Right renal cortex interstitium (tissue), 3 donors: ENCODE measurements at places on chromosomes 11 and 22. TPM values are rescaled to one million over a fixed set of nuclear protein-coding genes. Genes with fewer than 3 reads are reported as not detected.

The SMIM38 gene
- polyA plus RNA-seq: 0.43 TPM

The ZBTB16 gene
- polyA plus RNA-seq: 1.4 TPM

The INSC gene
- polyA plus RNA-seq: 0.86 TPM

The HEPHL1 gene
- 0.14 TPM for polyA plus RNA-seq

The CCDC87 gene
- 0.36 TPM for polyA plus RNA-seq

The YPEL1 gene
- 14.5 TPM for polyA plus RNA-seq

The CHADL gene
- 2.9 TPM for polyA plus RNA-seq

The SLC5A12 gene
- 52.2 TPM for polyA plus RNA-seq

The IGLL1 gene
- 0.98 TPM for polyA plus RNA-seq

The FJX1 gene
- 16.7 TPM for polyA plus RNA-seq

The YWHAH gene
- 143 TPM for polyA plus RNA-seq

The TCN2 gene
- 52.7 TPM for polyA plus RNA-seq

- DNase-seq: no peak
These were observed 38.0 kb downstream of the MRGPRD start for GRCh38 chr11:68942751-68943271.

- peak; percentile 7 for DNase-seq
These were observed 483 bp upstream of the HYLS1 start for GRCh38 chr11:125886997-125887372.

DNA sequence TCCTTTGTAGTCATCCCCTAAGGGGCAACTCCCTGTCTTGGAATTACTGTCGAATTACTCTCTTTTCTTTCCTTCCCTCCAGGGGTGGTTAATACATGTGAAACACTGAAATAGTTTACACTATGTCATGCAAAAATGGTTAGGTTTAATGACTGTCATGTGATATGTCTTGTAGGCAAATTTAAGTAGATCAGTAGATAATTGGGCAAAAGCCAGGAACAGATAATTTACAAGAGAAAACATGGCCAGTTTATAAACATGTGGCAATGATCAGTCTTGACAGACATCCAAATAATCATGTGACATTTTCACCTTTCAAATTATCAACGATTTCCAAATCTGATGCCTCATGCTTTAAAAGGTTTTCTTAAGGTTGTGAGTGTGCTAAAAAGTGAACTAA lies 3.9 kb downstream of the VWA5A start:
- DNase-seq: no peak

DNA sequence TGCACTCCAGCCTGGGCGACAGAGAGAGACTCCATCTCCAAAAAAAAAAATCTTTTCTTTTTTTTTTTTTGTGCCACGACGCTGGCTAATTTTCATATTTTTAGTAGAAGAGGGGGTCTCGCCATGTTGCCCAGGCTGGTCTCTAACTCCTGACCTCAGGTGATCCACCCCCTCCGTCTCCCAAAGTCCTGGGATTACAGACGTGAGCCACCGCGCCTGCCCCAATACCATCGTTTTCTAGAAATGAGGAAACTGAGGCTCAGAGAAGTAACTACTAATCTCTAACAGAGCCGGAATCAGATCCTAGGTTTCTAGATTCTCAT lies 13.5 kb downstream of the SSH3 start:
- no peak for DNase-seq

DNA sequence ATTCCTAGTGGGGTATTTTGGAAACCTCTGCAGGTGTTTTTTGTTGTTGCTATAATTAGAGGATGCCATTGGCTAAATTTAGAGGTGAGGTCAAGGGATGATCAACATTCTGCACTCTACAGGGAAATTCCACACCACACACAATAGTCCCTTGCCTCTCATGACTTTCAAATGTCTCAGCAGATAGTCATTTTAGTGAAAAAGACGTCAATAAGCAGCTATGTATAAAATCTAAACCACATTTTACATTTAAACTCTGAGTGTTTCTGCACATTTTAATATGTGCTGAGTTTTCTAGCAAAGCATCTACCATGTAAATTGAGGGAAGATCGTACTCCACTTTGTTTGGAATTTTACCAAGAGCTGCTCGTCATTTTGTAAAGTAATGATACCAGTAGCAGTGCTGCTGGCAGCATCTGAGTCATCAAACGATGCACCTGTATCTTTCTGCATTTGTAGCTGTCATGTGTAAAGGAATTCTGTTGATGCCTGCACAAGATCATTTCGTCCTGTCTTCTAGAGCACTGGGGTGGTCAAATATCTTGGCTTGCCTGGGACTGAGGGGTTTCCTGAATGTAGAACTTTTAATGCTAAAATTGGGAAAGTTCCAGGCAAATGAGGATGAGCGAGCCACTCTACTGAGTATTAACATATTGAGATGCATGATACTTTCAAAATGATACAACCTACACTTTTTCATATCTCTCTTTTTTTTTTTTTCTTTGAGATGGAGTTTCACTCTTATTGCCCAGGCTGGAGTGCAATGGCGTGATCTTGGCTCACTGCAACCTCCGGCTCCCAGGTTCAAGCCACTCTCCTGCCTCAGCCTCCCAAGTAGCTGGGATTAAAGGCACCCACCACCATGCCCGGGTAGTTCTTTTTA lies 414.5 kb upstream of the SYN3 start:
- DNase-seq: no peak

GRCh38 chr22:20531404-20532201 lies 24.2 kb downstream of the MED15 start:
- DNase-seq: no peak

DNA sequence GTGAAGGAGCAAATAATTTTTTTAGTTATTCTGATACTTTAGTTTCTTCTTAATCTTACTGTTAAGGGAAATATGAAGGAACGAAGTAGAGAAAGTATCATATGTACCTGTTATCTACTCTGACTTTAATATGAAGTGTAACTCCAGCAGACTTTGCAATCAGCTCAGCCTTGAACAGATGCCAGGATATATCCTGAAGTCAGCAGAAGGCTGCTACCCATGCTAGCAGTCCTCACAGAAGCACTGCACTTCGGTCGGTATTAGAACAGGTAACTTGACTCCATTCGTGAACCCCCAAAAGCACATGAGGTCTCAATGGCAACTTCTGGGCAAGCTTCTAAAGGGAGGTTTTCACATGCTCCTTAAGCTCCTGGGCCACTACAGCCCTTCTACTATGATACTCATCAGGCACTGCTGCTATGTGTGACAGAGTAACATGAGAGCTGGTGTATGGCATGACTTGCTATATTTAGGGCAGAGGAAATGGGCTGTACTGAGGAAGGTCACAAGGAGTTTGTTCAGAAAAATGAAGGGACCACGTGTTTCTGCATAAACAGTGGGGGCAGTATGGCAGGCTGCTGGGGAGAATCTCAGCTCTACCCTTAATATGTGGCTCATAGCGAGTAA lies 344.1 kb downstream of the SOX6 start:
- no peak for DNase-seq

DNA sequence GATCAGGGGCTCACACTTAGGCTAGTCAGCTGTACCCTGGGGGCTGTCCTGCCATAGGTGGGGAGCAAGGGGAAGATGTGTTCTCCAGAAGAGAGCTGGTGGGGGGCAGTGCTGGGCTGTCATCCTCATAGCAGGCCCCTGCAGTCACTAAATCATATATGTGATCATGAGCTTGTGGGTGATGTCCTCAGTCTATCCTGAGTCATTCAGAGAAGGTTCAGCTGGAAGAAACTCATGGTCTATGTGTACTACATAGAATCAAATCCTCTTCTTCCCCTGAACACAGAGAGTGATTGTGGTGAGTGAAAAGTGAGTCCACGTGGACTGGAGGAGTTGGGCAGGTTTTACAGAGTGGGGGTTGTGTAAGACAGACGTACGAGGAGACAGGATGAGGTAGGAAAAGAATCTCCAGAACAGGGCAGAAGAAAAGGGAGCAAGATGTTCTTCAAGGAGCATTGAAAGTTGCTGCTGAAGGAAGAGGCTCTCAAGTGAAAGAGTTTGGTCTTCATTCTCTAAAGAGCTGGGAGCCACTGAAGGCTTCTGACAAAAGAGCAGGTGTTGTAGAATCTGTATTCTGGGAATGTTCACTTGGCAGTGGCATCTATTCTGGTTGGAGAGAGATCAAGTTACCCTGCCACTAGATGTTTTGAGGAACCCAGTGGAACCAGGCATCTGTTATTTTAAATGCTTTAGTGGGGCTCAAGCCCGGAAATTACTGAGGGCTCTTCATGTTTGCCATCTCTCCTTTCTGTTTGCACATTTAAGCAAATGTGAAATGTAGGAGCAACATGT lies 68.9 kb downstream of the C22orf31 start:
- no peak for DNase-seq

DNA sequence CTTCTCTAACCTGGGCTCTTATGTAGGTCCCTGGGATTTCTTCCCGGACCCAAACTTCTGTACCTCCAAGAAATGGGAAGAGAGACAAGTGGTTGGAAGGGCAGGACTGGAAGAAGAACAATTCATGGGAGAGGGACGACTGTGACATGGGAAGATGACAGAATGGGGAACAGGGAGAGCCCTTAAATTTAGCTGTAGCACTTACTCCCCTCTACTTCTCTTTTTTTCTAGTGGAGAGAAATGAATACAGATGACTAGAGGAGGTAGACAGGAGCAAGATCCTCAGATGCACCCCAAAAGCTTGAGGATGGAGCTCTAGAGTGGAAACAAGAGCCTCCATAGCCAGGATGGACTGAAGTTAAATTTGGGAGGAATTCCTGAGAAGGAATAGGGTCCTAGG lies 2.3 kb downstream of the RHOG start:
- no peak for DNase-seq

DNA sequence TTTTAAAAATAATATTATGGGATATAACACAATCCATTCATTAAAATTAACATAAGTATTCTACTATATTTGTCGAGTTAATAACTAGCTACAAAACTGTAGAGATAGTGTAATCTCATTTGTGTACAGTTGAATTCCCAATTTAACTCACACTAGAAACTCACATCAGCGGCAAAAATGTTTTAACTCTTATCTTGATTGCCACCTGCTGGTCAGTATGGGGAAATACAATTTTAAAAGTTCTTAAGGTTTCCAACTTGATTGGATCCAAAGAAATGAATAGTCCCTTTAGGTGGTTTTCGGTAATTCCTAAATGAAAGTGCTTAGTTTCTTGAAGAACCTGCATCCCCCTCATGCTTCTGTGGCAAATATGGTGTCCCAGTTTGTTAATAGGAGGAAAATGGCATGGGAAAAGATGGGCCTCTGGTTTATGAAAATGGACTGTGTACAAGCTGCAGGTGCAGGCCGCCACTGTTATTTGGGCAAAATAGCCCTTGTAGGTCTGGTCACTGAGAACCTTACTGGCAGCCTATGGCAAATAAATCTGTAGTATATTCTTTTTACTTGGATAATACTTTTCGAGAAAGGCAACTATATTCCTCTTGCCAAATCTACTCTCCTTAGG lies 33.7 kb upstream of the SLC17A6 start:
- DNase-seq: peak; percentile 14

- no peak for DNase-seq
These were observed 350.4 kb downstream of the DDX10 start for GRCh38 chr11:109015283-109015682.

DNA sequence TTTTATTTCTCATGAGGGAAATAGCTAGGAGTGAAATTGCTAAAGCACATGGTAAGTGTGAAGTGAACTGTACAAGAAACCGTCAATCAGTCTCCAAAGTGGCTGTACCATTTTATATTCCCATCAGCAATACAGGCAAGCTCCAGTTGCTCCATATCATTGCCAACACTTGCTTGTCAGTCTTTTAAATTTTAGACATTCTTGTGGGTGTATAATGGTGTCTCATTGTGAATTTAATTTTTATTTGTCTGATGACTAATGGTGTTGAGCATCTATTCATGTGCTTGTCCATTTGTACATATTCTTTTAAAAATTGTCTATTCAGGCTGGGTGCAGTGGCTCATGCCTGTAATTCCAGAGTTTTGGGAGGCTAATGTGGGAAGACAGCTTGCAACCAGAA lies 34.1 kb upstream of the SMCO4 start:
- no peak for DNase-seq

- no peak for DNase-seq
These were observed 15.9 kb upstream of the MMP7 start for GRCh38 chr11:102546427-102546826.

DNA sequence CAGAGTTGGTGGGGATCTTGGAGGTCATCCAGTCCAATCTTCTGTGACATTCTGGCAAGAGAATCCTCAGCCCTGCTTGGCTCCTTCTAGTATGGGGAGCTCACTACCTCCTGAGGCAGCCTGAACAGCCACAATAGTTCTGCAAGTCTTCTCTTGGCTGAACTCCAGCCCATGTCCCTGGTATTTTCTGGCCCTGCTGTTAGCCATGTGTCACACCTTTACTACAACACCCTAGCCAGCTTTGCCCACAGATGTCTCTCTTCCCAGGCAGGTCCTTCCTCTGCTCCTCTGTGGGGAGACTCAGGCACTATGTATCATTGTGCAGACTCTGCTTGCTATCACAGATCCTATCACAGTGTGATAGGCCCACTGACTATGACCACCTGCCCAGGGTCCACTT lies 297.7 kb downstream of the CTTN start:
- DNase-seq: no peak

GRCh38 chr22:26853495-26853894 lies 196.1 kb downstream of the MIAT start:
- DNase-seq: no peak

- DNase-seq: no peak
These were observed 302.0 kb downstream of the KIRREL3 start for GRCh38 chr11:126698576-126698975.

DNA sequence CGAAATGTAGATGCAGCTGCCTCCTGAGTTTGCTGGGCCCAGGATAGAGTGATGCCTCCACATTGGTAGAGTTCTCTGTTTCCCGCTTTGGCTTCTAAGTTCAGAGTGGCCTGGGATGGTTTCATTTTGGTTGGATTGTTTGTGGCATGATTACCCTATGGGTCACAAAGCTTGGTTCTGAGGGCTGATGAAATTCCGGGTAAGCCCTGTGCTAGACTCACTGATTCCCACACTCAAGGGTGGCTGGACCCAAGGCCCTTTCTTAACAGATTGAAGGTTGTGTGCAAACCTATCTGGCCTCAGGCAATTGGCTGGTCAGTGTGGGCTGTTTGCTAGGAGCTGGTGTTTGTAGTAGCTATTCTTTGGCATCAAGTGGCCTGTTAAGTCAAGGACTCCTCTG lies 158.4 kb downstream of the MYO18B start:
- DNase-seq: no peak

DNA sequence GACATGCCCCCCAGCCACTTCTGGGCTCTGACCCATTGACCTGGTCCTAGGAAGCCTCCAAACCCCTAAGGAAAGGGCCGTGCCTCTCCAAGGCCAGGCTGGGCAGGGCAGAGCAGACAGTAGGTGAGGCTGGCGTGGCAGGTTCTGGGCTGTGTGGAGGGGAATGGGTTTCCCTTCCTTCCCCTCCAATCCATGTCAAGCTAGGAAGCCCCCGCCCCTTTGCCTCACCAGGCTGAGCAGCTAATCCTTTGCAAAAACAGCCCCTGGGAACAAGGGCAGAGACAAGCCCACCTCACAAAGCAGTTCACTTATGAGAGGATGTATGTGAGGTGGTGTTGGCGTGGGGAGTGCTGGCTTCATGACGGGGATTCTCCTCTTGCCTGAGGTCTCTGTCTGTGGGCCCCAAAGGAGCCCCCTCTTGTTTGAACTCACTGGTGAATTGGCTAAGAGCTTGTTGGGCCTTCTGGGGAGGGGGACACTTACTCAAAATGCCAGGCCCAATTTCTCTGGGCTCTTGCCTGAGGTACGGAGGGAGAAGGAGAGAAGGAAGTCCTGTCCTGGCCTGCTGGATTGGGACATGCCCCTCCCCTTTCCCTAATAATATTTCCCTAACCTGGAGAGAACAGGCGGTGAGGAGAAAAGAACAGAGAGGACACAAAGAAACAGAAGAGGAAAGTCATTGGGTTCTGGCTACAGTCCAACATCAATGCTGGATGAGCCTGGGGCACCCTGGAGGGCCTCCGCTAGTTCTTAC lies 1.6 kb upstream of the TRIM29 start:
- DNase-seq: no peak

GRCh38 chr11:118002010-118002540 lies 15.9 kb downstream of the IL10RA start:
- no peak for DNase-seq
